ENCODE measurements at places on chromosomes 16 and 17.

DNA sequence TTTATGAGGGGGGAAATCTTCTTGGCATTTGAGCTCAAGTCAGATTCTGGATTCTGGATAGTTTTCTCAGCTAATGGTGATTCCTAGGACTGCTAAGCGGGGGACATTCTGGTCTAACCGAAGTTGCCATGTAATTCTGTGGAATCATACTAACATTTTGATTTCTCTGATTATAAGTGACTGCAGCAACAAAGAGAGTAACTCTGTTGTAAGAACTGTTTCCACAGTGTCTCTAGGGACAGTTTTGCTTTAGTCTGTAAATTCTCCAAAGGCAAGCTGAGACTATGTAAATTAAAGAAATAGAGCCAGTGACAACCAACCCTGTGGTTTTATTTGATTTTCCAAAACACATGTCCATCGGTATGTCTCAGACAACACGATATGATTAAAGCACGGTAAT lies 286.2 kb downstream of the IRX3 start:
- DNase-seq, result no peak

GRCh38 chr17:45310380-45311324 lies 6.2 kb downstream of the MAP3K14 start:
- DNase-seq, result no peak

DNA sequence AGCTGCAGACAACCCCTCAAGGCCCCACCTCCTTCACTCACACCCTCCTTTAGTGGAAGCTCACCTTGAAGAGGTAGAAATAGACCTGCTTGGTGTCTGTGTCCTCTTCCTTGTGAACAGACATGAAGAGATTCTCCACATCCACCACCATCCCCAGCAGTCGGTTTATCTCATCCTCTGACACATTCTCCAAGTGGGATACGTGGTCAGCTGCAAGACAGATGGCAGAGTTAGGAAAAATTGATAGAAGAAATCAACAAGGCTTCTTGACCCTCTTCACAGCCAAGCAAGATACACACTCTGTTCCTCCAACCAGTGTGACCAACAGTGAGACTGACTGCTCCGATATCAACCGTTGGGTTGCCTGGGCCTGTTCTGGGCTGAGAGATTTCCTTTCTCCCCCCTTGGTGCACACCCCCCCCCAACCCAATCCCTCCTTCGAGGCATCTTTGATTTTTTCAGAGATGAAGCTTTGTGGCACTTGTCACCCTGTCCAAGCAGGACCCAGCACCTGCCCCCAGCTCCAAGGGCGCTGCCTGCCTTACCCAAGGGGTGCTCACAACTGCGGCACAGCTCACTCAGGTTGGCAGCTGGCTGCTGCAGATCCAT lies 902 bp downstream of the KAT2A start:
- no peak for DNase-seq

DNA sequence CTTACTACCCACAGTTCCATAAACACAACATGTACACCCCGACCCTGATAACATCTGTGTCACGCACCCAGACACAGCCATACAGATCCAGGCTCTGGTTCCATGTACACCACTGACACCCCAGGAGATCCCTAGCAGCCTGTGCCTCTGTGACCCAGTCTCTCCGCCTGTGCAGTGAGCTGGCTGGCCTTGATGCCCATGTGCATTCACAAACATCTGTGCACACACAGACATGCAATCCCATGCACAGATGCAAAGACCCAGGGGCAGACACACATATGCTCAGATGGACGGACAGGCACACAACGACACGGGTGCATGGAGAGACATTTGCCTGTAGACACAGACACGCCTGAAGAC lies 4.1 kb downstream of the CCDC102A start:
- DNase-seq, result no peak

DNA sequence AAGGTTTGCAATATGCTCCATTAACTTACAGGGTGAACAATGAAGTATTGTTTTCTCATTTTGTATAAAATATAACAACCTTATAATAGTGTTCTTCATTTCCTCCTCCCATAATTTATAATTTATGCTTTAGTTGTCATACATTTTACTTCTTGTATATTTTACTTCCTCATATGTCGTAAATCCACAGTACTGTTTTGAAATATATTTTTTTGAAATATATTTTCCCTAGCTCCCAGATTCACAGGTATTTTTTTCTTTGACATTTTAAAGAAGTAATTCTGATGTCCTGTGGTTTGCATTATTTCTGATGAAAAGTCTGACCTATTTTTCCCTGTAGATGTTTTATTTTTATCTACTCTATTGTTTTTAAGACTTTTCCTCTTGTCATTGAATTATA lies 52.7 kb downstream of the VMP1 start:
- no peak for DNase-seq

DNA sequence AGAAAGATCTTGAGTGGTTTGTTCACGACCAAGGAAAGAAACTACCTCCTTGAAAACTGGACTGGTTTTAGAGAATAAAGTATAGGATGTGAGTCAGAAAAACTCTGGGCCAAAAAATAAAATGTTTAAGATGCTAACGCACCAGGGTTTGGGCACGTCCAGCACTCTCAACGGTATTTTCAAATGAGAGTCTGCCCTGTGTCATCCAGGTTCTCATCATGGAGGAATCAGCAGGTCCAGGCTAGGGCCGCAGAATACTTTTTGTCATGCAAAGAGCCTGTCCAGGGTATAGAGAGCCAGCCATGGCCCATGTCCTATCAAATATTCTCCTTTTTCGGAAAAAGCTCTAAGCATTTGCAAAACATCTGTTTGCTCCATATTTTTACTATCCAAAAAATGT lies 2.4 kb downstream of the NXN start:
- no peak for DNase-seq

DNA sequence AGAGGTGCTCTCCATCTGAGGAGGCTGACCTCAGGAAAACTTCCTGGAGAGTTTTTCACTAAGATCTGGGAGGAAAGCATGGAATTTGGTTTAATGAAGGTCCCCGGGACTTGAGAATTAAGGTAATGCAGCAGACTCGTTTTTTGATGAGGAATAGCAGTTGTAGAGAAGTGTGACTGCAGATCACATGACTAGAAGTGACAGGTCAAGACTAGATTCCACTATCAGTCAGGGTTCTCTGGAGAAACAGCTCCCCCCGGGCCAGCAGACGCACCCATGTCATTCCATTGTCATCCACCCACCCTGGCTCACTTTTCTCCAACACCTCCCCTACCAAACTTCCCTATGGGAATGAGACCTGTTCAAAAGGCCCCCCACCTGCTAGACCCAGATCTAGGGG lies 1.9 kb upstream of the DHRS13 start:
- no peak for DNase-seq

DNA sequence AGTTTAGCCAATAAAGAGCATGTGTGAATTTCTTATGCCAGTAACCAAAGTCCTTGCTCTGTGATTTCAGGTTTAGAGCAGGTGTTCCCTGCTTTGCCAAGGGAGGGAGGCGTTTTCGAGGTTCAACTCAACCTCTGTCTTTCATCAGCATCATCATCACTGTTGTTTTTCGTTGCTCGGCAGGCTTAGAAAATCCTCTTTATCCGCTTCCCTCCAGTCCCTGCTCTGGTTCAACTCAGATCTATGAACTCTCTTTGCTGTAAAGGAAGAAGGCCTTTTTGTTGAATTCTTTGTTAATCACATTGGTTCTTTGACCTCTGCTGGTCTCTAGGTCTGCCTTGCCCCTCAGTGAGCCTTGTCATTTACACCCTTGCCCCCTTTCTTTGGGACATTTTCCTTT lies 243.9 kb upstream of the RBFOX1 start:
- no peak for DNase-seq

DNA sequence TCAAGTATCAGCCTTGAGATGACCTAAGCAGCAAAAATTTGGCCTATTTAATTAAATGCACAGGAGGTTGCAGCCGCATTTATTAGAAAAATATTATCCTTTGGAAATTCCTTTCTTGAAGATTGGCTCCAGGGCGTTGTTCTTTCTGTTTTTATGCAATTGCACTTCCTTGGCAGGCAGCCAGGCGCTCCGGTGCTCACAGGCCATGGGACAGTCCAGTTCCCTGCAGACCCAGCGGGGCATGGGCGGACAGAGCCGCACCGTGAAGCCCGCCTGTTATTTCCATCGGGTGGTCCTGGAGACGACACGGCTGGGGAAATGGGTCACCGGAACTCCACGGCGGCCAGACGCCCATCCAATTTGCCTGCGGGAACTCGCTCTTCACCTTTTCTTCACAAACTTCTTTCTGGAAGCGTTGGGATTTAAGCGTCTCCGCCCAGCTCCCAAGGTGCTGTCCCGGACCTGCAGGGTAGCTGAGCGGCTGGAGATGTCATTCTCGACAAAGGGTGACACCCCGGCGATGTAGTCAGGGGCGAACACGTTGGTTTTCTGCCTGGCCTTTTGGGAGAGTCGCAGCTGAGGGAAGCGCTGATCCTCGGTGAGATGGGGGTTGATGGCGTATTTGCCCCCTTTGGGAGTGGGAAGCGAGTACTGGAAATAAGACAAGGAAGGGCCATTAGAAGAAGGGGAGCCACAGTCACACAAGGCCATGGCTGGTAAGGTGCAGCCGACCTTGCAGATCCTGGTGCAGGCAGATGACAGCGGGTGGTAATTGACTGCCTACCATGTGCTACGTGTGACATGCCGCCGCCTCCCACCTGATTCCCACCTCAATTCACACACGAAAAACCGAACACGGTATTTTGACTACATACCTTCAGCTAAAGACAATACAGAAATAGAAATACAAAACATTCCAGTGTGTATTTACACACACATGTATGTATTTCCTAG lies 12.5 kb downstream of the NOB1 start:
- DNase-seq, result no peak

All from cortex of kidney (tissue), 1 donor.